Progenitor cell of endocrine pancreas (in vitro differentiated cells): ENCODE measurements at places on chromosomes 4 and X.

GRCh38 chr4:33751050-33751449 is 2493.3 kb downstream of the ARAP2 start:
- no peak for DNase-seq

DNA sequence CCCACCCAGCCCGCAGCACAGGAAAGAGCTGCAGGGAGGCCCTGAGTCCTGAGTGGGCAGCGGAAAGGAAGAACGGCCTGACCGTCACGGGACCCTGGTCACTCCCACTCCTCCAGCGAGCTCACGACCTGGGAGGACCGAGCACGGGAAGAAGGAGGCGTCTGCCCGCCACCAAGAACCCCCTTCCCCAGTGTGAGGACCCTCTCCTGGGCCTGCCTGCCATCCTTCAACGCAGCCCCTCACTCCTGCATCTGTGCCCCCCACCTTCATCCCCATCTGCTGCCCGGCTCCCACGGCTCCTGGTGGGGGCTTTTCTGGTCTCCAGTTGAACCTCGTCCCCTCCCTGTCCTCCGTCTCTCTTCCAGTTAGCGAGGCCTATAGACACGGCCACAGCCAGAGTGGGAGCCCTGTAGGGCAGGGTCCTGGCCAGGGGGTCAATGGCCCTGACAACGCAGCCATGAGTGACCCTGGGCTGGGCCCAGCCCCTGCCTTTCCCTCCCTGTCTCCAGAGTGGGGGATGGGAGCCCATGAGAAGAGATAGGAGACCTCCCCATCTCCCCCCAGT is 41.3 kb upstream of the MXD4 start:
- no peak for DNase-seq

- DNase-seq, result no peak
Measured at GRCh38 chrX:6904156-6904555, 243.4 kb upstream of the STS start.

- DNase-seq, result no peak
Measured at GRCh38 chr4:89221167-89221867, 86.3 kb downstream of the GPRIN3 start.

- no peak for DNase-seq
Measured at GRCh38 chr4:120052856-120053255, 13.8 kb downstream of the MAD2L1 start.

DNA sequence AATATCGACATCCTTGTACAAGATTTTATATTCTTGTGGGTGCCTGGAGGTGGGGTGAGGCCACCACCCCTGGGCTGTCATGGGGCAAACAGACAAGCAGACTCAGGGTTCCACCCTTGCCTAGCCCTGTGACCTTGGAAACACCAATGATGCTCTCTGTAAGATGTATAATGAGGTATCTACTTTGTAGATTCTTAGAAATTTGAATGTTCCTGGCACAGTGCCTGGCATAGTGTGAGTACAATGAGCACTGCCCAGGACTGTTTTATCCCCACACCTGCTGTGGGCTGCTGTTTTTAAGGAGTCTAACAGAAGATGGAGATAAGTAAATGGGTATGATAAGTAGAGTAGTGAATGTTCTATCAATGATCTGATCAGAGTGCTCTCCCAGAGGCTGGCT is 3.1 kb downstream of the ZNF518B start:
- no peak for DNase-seq

DNA sequence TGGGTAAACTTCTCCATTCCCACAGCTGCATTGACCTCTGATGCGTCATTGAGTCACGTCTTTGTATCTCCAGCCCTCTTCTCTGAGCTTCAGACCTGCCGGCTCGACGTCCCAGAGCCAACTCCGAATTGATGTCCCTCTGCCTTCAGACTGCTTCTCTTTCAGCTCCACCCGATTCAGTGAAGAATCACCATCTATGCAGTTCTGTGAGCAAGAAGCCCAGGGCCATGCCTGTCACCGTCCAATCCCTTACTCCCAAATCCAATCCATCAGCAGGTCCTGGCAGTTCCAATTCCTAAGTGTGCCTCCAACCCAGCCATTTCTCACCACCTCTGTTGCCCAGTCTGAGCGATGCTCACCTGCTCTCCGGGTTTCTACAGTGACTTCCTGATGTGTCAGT is 70.7 kb downstream of the ENPP6 start:
- DNase-seq, result no peak

DNA sequence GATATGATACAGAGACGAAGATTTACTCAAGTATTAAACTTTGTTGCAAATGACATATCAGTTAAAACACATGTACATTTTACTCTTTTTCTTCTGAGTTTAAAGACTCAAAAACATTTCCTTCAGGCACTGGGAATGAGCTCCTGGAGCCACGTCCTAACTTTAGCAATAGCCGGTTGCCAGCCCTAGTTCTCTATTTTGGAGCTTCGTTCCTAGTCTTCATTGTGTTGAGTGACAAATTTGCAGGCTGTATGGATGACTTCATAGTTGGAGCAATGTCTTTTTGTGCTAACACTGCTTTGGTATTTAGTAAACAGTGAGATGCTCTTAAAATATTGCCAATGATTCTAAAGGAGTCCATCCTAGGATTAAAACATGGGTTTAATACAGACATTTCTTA is 190.9 kb downstream of the FAT4 start:
- no peak for DNase-seq

- DNase-seq, result no peak
Measured at GRCh38 chrX:79524642-79525041, 157.5 kb upstream of the ITM2A start.

GRCh38 chr4:172546782-172547181 is 621.8 kb upstream of the GALNT7 start:
- no peak for DNase-seq

- no peak for DNase-seq
Measured at GRCh38 chrX:75603833-75604232, 81.0 kb upstream of the ZDHHC15 start.

- DNase-seq, result no peak
Measured at GRCh38 chrX:70439016-70439415, 5.6 kb upstream of the DLG3 start.

DNA sequence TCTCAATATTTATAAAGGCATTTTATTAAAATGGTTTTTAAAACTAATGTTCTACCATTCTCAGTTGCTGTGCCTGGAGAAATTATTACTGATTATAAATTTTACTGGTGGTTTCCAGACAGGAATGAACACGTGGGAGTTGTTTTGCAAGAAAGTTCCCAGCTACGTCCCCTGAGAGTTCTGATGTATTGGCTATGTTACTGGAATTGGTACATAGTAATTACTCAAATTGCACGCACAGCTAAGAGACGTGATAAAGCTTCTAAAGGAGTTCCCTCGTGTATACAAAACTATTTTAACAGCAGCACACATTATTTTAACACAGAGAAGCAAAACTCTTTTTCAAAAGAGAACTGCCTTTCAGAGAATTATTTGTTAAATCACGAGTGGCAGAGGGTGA is 292.2 kb downstream of the NLGN4X start:
- no peak for DNase-seq

GRCh38 chr4:111639876-111640275 is 505.4 kb upstream of the FAM241A start:
- no peak for DNase-seq

GRCh38 chr4:57065730-57066482 is 44.3 kb downstream of the IGFBP7 start:
- no peak for DNase-seq

GRCh38 chr4:137067735-137068134 is 464.6 kb downstream of the PCDH18 start:
- DNase-seq, result no peak

GRCh38 chr4:2255501-2256155 is 6.3 kb downstream of the MXD4 start:
- no peak for DNase-seq

GRCh38 chr4:147480502-147480890 is 401 bp upstream of the EDNRA start:
- DNase-seq, result no peak

- no peak for DNase-seq
Measured at GRCh38 chr4:123786920-123787319, 390.3 kb downstream of the SPRY1 start.

DNA sequence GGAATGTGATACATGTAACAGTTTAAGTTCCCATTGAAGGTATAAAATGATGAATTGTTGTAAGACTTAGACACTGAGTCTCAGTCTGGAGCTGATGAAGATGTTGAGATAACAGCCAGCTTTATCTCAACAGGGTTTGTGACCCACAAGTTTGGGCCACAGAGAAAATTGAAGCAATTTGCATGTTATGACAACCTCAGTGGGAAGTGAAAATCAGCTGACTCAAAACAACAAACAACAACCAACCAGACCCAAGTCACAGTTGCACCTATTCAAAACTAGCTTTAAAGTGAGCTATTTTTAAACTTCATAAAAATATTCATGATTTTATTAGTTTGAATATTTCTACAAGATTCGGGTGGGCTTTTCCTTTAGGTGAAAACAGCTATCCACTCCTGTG is 8.0 kb downstream of the SFRP2 start:
- DNase-seq, result no peak

DNA sequence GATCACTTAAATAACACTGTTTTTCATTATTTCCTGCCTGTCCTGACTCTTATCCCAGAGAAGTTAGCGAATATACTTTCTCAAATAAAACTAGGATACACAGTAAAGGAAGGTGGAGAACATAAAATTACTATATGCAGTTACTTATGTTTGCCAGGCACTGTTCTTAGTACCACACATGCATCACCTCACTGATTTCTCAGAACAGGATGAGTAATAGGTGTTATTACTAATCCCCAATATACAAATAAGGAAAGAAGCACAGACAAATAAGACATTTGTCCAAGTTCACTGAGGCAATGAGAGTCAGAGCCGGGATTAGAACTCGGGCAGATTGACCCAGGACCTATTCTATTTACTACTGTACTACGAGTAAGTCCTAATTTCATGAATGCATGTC is 91.7 kb downstream of the CORIN start:
- DNase-seq, result no peak

GRCh38 chr4:65868096-65868824 is 198.0 kb upstream of the EPHA5 start:
- DNase-seq, result no peak

GRCh38 chrX:15804563-15804962 is 14.3 kb downstream of the ZRSR2 start:
- DNase-seq, result no peak
